Stimulated activated CD4-positive, alpha-beta T cell treated with anti-CD3 and anti-CD28 coated beads, TNF-alpha, amount 100 ng/mL, for 24 hours (primary cell): ENCODE measurements at places on chromosomes 7 and 10.

DNA sequence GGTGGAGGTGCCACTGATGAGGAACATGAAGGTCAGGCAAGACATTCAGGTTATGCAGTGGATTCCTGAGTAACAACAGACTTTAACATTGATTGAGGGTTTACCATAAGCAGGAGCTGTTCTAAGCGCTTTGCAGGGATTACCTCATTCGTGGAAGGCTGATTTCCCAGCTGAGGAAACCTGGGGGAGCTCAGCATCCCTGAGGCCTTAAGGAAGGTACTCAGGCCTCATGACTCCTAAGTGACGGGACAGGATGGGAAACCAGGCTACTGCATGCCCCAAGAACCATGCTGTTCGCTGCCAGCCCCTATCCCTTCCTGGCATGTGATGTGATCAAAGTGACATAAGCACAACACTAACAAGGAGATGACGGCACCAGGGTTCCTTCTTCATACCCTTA, 143.6 kb upstream of the NFE2L3 start:
- DNase-seq = no peak

GRCh38 chr7:116052006-116052405, 21.4 kb upstream of the TFEC start:
- no peak for DNase-seq

DNA sequence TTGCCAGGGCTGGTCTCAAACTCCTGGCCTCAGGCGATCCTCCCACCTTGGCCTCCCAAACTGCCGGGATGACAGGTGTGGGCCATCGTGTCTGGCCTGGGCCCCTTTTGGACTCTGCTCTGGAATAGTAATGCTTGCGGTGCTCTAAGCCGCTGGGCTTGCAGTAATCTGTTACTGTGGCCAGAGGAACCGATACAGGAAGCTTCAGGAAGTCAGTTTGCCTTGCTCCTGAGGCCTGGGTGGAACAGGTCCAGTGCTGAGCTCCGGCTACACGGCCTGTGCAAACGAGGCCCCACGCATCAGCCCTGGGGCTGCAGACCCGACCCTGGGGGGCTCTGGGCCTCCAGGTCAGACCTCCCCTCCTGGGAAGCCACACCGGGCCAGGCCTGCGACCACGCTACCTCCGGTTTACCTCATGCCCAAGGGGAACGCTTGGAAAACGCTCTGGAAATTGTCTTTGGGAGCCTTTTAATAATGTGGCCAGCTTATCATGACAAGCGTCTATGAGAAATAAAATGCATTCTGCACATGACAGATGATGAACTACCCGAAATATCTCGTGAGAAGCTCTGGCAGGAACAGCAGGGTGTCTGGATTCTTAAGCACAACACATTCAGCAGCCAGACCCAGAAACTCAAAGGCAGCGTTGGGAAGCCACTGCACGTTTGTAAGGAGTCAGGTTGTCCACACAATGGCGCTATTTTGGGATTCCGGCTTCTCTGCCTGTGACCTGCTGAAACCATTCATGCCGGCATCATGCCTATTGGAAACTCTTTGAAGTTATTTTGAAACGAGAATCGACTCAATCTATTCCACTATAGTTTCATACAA, 10.1 kb upstream of the ADAP1 start:
- DNase-seq = no peak

- no peak for DNase-seq
Observed at GRCh38 chr10:72855129-72855528, 38.4 kb upstream of the OIT3 start.

DNA sequence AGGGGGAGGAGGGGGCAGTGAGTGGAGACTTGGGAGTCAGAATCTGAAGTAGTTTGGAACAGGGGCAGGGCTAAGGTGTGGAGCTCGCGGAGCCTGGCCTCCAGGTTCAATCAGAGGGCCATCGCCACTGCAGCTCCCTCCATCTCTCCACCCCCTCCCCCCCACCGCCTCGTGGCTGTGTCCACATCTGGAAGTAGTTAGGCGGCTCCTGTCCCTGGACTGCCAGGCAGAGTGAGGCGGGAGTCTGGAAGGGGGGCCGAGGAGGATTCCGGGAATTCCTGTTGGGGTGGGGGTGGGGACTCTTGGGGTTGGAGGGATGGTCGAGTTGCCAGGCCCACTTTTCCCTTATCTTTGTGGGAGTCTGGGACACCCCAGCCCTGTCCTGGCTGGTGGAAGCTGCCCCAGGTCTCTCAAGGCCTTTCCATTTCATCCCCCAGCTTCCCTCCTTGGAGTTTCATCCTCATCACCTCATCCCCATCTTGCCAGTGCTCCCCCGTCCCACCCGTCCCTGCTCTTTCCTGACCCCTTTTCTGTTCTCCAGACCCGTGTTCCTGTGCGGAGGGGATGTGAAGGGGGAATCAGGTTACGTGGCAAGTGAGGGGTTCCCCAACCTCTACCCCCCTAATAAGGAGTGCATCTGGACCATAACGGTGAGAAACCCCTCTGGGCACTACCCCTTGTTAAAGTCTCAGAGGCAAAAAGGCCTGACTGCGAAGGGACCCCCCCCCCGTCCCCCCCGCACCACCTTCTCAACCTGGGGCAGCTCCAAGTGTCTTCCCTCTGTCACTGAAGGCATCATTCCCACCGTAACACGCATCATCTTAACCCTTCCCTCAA, 944 bp downstream of the PCOLCE start:
- DNase-seq = no peak

DNA sequence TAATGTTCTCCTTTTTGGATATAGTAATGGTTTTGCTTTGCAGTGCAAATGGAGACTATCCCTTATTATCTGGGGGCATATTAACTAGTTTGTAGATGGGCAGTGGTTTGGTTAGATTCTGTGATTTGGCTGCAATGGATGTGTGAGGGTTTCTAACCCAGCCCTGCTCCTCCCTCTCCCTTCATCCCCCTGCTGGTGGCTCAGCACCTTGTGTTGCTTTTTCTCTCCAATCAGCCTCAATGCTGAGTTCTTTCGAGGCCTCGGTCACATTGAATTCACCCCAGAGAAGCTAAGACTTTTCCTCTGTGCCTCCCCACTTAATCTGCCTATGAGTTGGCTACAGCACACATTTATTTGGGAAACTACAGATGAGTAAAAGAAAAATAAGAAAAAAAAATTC, 120.0 kb downstream of the MALRD1 start:
- DNase-seq = no peak

GRCh38 chr7:79787096-79787495, 333.6 kb upstream of the MAGI2 start:
- DNase-seq = no peak

- no peak for DNase-seq
Observed at GRCh38 chr7:127527561-127527960, 57.8 kb downstream of the GCC1 start.

- no peak for DNase-seq
Observed at GRCh38 chr10:47266602-47267001, 33.4 kb upstream of the GDF10 start.

GRCh38 chr7:134785842-134786241, 6.4 kb downstream of the CALD1 start:
- DNase-seq = no peak

DNA sequence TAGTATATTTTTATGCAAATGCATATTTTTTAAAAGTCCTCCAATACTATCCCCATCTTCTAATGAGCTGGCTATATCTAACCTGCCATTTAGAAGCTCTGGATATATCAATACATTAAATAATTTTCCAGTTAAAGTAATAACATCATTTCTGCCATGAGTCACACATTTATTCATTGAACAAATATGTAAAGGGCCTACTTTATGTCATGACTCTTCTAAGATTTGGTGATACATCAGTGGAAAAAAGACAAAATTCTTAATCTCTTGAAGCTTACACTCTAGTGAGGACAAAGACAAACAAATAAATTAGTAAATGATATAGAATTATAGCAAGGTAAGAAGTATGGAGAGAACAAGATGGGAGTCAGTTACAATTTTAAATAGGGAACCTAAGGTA, 716.8 kb upstream of the LRRTM3 start:
- no peak for DNase-seq

- no peak for DNase-seq
Observed at GRCh38 chr7:106216923-106217542, 67.8 kb downstream of the NAMPT start.

- no peak for DNase-seq
Observed at GRCh38 chr7:45126920-45127319, 15.4 kb upstream of the TBRG4 start.

- no peak for DNase-seq
Observed at GRCh38 chr10:114571316-114571999, 86.6 kb downstream of the ABLIM1 start.

DNA sequence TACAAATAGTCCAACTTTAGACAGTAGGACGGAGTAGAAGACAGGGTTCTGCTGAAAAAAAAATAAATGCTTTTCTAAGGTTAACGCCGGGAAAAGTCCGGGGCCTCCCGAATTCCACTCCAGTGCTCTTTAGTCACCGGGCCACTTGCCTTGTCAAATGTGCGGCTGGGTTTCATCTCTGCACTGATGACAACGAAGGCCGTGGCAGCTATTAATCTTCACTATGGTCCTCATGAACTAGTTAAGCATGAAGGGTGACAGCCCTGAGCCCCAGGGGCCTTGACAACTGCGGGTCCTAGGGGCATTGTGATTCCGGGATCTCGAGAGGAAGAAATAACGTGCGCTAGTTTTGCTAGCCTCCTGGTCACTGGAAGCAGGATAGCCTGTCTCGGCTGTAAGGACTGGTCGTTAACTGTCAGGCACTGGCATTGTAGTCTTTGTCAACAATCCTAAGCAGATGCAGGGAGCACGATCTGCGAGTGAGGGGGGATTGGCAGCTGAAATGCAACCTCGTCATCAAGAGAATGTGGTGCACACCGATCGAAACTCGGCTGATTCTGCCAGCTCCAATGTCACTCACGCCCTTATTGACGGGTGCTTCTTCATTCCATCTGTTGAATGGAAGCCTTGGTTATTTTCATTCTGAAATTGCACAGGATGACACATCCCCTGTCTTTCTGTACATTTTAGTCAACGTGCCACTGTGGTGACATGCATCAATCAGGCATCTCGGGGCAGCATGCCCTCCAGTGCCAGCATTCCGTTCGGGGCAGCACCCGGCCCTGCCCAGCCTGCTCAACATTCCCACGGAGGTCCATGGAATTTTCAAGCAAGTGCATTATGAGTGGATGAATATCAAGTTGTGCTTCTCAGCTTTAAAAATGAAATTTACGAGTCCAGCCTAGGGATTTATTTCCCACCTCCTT, 51.6 kb upstream of the MGMT start:
- no peak for DNase-seq

DNA sequence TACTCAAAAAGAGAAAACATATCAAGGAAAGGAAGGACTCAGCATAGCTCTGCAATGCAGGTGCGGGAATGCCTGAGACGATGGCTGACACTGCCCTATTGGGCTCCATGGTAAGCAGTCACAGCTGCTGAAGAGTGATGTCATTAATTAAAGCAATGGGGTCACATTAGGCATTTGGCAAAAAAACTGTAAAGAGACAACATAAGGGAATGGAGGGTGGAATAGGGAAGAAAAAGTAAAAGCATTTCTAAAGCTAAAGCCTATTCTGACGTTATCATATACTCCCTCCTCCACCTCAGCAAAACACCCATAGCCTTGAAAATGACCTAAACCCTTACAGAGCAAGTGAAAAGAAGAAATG, 38.5 kb upstream of the SPOCK2 start:
- no peak for DNase-seq

DNA sequence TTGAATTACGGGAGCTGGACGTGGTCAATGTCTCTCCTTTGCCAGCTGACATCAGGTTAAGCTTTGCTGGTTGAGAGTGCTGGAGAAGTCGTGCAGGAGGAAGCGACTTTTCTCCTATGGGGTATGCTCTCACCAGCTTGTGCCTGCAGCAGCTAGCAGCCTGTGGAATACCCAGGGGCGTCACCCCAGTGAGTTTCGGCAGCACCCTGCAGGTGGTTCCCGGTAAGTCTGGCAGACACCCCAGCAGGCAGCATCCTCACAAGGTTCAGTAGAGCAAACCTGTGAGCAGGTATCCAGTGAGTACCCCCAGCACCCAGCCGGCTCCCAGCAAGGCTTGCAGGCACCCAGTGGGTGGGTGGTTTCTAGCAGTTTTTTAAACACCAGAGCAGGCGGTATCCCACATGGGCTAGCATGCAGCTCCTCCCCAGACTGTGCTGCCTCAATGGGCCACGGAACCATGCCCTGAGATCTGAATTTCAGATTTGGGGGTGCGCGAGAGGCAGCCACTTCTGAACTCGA, 74.8 kb upstream of the SVIL start:
- DNase-seq = no peak

- no peak for DNase-seq
Observed at GRCh38 chr7:81294897-81295515, 376.2 kb upstream of the SEMA3C start.

GRCh38 chr7:80210400-80210799, 75.8 kb downstream of the GNAI1 start:
- DNase-seq = no peak
